ENCODE measurements at places on chromosomes 3 and 15. TPM values are rescaled to one million over a fixed set of nuclear protein-coding genes. Genes with fewer than 3 reads are reported as not detected.
A peak's percentile ranks its signal among the peaks of the same experiment; 100 is the strongest.

GOLGA6A gene
- total RNA-seq, result 0.31 TPM

STAC gene
- 11.4 TPM for total RNA-seq

- peak; percentile 78 for ATAC-seq
Measured at GRCh38 chr3:125141596-125142419, 70.7 kb downstream of the SLC12A8 start.

GRCh38 chr3:121870717-121871116 is 23.5 kb upstream of the SLC15A2 start:
- ATAC-seq, result no peak

DNA sequence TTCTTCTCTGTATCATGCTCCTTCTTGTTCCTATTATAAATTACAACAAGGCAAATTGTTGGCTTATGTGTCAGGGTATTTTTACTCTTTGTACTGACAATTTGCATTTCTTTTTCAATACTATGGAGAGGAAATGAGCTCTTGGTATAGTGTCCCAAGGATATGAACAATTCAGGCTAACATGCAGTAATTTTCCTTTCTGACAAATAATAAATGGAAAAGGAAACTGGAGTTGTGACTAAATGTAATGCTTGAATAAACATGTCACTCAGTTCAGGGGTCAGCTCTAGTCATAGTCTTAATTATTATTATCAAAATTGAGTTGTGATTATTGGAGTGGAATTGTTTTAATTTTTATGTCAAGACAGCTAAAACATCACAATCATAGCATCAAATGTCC is 256.0 kb upstream of the ZPLD1 start:
- no peak for ATAC-seq

DNA sequence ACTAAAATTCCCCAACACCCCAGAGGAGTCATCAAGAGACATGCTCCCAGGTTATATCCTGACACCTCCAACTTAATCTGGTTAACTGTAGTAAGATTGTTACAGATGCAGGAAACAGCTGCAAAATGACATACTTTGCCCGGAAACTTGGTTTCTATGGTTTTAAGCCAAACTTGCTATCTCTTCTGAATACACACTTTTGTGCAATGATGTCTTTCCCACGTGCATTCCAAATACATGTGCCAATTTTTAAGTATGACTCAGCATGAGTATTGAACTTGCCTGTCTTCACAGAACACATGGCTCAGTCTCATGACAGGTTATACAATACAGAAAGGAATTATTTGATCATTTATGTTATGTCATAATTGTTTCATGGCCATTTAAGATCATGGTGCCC is 207.0 kb upstream of the DCBLD2 start:
- ATAC-seq, result peak; percentile 75

- ATAC-seq, result peak; percentile 89
Measured at GRCh38 chr15:51874751-51875644, 45.5 kb downstream of the TMOD3 start.

DNAJA4 gene
- 33.9 TPM for total RNA-seq

GRCh38 chr3:87706176-87706575 is 352.6 kb downstream of the CGGBP1 start:
- no peak for ATAC-seq

DNA sequence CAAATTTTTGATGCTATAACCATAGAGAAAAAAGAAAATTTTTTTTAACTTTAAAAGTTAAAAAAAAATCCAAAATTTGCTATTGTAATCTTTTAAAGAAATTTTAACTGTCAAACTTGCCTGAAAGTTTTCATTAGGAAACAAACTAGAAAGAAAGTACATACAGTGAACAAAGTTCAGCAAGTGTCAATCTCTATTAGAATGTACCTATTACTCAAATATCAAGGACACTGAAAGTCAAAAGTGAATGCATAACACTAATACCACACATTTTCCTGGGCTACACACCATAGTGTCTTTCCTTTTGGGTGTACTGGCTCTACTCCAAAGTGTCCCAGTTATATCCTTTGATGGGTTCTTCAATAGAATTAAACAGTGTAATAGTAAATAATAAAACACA is 56.8 kb downstream of the LRRFIP2 start:
- no peak for ATAC-seq

FOXL2NB gene
- total RNA-seq, result 0.15 TPM

MUC4 gene
- total RNA-seq, result not detected

DNA sequence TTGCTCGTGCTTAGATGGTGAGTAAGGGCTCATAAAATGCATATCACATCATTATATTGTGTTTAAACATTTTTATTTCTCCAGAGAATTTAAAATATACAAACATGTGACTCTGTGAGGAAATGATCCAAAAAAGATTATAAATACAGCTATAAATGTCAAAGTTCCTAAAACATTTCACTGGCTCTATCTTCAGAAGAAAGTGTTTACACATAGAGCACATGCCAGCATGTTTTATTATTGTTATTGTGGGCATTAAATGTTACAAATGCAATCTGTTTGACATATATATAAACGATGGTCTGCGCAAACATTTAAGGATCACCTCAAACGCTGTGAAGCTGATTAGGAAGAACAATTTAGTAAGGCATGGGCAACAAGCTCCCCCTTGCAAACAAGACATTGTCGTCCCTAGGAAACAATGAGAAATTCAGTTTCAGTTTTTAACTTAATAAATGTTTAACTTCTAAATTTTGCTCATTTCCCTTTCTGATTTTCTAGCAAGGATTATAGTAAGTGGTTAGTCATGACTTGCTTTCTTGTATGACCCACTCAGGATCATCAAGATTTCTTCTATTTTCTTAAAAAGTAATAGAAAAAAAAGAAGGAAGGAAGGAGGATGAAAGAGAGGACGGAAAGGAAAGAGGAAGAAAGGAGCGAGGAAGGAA is 207.5 kb downstream of the SATB1 start:
- no peak for ATAC-seq
